Osteoblast (primary cell): ENCODE measurements at places on chromosomes 2 and 18. TPM values are rescaled to one million over a fixed set of nuclear protein-coding genes. Genes with fewer than 3 reads are reported as not detected.

CIB4 gene
- not detected in 2 replicates for total RNA-seq

C2orf68 gene
- total RNA-seq: 23.9 and 30.9 TPM in 2 replicates

ADD2 gene
- not detected in 2 replicates for total RNA-seq

ZNF804A gene
- total RNA-seq: under 0.01 TPM in 1 of 2 replicates, not detected in the other

DNAJC5G gene
- total RNA-seq: not detected in 2 replicates

XDH gene
- under 0.01 TPM in 2 replicates for total RNA-seq

DNA sequence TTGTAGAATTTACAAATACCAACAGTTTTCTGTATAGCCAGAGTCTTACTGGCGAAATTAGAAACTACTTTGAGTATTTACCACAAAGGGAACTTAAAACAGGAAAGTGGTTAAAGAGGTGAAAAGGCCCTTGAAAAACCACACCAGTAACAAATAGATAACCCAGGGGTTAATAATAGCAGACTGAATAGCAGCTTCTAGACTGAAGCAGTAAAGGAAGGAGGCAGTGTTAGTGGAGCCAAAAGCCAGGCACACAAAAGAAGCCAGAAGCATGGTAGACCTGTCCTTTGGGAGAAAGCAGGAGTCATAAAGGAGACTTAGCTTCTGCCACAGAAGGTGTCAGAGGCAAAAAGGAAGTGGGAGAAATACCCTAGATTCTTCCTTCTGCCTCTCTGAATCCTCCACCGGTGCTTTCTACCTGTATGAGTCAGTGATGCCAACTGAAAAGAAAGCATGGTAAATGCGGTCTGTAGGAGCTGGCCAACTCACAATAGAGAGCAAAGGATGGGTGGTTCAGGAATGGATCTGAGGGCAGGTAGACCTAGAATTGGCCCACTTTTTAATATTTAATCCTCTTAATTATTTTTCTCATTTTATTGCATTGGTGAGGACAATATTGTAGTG, 97.3 kb downstream of the ARL6IP6 start:
- DNase-seq: no peak

- DNase-seq: no peak
These were observed 8.6 kb downstream of the DOCK10 start for GRCh38 chr2:225033440-225034318.

- no peak for DNase-seq
These were observed 42.0 kb downstream of the PDE1A start for GRCh38 chr2:182384860-182385259.

- DNase-seq: no peak
These were observed 105.3 kb downstream of the ARL4C start for GRCh38 chr2:234391625-234392024.

DNA sequence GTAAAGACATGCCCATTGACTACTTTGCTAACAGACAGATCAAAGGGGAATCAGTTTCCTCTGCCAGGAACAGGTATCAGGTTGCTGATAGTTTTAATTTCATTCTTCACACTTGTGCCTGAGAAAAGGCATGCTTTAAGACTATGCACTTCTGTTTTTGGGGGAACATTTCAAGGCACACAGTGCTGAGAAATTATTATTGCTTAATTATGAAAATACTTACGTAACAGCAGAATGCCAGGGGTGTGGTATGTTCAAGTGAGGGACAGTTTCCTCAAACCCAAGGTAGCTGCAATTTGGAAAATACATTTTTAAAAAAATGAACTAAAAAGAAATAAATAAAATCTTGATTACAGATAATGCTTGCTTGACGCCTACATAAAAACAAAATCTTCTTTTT, 1746.1 kb upstream of the PIK3C3 start:
- no peak for DNase-seq

DNA sequence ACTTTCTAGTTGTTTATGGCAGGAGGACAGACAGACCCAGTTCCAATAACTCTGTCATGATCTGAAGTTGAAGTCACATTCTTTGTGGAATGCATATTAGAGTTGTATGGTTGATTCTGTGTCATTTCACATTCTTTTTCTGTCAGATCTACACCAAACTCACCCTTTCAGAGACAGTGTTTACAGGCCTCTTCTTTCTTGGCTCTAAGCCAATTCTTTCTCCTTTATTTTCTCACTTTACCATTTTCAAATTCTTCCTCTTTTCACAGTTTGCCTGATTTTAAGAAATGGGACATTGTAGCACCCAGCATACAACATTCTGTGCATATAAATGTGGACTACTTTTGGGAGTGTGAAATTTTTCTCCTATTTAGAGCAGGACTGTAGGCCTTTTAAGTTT, 103.7 kb downstream of the CCDC85A start:
- DNase-seq: no peak

DNA sequence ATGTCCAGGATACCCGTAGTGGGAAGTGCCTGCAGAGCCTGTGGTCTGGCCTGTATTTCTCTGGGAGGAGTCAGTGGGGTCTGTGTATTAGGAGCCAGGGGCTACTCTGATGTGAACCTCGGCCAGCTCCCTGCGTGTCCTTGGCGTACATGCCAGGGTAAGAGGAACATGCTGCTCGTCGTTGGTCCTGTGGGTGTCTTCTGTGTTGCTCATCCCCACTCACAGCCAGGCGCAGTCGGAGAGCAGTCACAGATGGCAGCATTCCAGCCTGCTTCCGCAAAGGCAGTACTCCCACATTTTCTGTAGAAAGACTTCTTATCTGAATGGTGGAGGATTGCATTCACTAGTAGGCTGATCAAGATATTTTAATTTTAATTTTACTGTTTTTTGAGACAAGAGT, 84.9 kb downstream of the DGKD start:
- peak; percentile 92 for DNase-seq

- DNase-seq: no peak
These were observed 29.7 kb downstream of the C2orf42 start for GRCh38 chr2:70161069-70161534.

DNA sequence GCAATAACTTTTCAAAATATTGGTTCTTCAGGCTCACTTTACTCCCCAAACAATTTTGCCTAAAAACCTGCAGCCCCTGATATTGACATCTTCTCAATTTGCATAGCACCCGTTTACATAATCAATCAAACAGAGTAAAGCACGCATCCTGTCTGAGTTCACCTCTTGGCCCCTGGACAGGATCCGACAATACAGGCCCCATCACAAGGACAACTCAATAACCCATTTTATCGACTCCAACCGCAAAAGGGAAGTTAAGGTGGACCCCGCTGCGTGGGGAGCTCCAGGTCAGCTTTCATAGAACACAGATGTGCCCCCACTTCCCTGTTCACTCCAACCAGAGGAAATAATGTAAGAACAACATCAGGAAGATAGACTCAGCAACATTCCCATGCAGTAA, 44.7 kb downstream of the TTC32 start:
- DNase-seq: no peak

- no peak for DNase-seq
These were observed 327.6 kb downstream of the ZNF516 start for GRCh38 chr18:76167410-76167809.

GRCh38 chr2:590214-591175, 86.7 kb downstream of the TMEM18 start:
- DNase-seq: no peak

- DNase-seq: peak; percentile 30
These were observed 241.8 kb downstream of the AFF3 start for GRCh38 chr2:99900556-99900955.

GRCh38 chr2:150230004-150230403, 257.5 kb downstream of the RND3 start:
- no peak for DNase-seq

- no peak for DNase-seq
These were observed 128.9 kb upstream of the CELF4 start for GRCh38 chr18:37694516-37694915.

DNA sequence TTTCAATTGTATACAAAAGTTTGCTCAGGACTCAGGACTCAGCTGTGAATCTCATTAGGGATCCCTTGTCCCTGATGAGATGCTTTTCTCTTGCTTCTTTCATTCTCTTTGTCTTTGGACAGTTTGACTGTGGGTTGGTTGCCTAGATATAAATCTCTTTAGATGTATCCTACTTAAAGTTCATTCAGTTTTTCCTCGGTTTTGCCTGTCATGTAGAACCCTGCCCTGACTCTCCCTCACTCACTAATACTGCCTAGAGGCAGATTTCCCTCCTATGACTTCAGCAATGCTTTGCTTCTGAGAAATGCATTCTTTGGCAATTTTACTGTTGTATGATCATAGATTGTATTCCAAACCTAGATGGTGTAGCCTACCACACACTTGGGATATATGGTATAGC, 421.4 kb upstream of the TCF4 start:
- no peak for DNase-seq

DNA sequence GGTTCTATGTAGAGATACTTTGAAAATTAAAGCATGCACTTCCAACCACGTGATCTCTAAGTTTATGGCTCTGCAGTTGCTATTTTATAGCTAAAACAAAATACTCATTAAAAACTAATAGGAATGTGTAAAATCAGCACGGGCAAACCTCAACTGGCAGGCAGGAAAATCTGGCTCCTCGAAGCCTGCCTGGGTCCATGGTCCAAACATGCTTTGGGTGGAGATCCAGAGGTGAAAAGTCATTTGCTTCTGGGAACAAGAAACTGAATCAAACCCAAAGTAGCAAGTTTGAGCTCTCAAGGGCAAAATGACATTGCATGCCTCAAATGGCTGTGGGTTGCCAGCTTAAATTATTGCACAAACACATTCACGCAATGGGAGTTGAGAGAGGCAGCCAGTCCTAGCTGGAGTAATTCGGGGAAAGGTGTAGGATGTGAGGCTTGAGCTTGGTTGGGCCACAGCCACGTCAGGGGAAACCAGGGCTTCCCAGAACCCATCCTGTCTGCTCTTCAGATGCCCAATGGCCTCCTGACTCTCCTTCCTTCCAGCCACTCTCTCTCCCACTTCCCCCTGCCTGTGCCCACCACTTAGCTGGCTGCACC, 75.2 kb upstream of the LCLAT1 start:
- DNase-seq: peak; percentile 71

GRCh38 chr18:25534401-25534800, 182.4 kb upstream of the ZNF521 start:
- DNase-seq: no peak

DNA sequence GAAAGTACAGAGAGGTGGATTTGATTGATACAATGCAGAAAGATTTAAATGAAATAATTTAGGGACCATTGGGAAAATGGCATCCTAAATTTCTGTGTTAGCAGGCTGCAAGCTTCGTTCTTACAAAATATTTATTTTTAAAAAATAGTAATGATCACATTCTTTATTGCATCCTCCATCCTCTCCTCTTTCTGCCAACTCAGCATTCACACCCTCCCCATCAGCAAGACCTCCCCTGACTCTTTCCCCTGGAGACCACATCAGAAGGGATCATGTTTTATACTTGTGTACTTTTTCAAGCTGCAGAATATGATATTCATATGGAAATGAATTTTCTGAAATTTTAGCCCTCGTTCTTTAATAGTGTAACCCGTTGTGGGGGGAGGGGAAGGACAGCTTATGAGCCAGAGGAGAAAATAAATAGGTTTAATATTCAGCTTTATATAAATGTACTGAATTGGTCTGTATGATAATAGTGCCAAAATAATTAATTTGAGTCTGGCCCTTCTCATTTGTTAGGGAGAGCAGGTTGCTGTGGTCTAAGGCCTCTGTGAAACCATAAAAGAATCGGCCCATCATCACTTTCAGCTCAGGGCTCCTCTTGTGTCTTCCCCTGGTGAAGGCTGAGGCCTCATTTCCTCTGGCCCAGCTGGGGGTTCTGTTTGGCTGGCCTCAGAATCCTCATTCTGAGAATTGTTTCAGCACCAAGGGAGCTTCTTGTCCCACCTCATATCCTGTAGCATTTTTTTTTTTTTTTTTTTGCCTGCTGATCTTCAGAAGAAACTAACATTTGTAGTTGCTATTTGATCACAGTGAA, 330.8 kb downstream of the TXNL1 start:
- no peak for DNase-seq

GRCh38 chr2:86056590-86057331, 48.9 kb downstream of the POLR1A start:
- no peak for DNase-seq

- DNase-seq: no peak
These were observed 155.6 kb downstream of the EML6 start for GRCh38 chr2:54879032-54879431.

DNA sequence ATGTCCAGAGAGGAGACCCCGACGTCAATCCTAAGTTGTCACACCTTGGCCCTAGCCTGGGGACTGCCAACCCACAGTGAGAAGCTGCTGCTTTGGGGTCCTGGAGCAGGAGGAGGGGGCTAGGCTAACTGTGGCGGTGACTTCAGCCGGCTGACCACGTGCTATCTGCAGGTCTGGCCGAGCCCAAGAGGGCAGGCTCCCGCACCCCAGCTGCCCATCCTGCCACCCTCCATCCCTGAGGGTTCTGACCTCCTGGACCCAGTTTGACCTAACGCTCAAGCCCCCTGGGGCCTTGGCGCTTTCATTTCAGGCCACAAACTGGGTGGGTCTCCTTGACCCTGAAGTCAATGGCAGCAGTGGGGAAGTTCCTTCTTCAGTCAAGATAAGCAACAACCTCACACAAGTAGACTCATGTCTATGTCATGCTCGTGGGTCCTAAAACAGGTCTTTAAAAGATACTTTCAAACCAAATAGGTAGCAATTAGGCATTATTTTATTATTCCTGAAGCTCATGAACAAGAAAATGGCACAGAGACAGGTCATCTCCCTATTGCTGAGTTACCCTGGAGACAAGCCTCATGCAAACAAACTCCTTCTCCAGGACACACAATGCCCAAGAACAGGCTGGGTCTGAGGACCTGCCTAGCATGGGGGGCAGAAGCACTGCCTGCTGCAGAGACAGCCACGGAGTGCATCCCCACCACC, 2.3 kb downstream of the HES6 start:
- peak; percentile 87 for DNase-seq

GRCh38 chr2:233705911-233706506, 6.7 kb upstream of the UGT1A5 start:
- DNase-seq: no peak
